Non-pigmented ciliary epithelial cell (primary cell): ENCODE measurements at places on chromosomes 12 and 14.
A peak's percentile ranks its signal among the peaks of the same experiment; 100 is the strongest.

DNA sequence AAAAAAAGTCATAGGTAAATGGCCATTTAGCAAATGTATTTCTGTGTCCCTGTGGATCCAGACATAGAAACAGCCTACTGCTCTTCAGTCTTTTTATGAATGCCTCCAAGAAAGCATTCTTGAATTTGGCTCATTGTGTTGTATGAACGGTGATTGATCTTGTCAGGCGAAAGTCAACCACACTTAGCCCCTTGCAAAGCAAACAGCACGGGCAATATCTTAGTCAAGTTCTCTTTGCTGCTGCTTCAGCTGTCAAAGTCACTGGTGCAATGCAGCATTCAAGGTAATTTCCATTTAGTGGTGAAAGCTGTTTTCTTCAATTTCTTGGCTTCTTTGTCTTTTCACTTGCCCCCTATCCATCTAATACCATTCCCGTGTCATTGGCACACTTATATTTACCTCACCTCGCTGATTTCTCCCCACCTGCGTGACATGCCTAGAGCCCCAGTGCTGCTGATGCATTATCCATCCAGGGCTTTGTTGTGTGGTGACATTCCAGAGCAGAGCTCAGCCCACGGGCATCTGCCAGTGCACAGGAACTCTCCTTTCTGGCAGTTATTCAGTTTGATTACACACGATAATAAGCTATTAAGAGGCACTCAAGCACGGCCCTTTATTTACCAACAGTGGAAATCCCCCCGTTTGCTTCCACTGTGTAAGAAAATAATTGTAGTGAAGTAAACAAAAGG lies 362.3 kb upstream of the NOVA1 start:
- DNase-seq: no peak

DNA sequence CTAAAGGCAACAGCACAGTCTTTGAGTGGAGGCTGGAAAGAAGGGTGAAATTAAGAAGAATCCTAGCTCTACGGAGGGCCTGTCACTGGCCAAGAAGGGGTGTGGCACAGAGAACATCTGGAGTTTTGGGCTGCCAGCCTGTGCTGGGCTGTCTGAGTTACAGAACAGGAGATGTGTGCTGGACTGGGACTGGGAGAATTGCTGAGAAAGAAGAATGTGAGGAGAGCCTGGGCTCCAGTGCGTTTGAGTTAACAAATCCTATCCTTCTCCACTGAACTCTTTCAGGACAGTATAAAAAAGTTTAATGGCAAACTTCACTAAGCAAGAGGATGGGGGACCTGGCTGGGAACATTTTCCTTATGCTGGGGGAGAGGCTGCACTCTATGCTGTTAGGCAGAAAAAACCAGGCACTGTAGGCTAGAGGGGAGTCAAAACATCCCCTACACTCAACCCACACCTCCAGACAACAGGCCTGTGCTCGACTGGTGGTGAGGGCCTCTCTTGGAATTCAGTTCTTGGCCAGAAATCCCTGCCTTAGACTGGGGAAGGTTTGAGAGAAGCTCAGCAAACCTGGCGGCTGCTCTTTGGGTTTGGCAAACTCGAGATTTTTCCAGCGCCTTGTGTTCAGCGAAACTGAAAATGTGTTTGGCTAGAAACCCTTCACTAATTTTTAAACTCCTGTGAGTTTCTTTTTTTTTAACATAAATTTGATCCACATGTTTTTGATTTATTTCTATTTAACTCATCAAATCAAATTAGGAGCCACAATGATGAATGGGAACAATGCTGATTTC lies 217.3 kb downstream of the MON2 start:
- no peak for DNase-seq

GRCh38 chr14:95237121-95237957 lies 80.0 kb upstream of the DICER1 start:
- DNase-seq: no peak

DNA sequence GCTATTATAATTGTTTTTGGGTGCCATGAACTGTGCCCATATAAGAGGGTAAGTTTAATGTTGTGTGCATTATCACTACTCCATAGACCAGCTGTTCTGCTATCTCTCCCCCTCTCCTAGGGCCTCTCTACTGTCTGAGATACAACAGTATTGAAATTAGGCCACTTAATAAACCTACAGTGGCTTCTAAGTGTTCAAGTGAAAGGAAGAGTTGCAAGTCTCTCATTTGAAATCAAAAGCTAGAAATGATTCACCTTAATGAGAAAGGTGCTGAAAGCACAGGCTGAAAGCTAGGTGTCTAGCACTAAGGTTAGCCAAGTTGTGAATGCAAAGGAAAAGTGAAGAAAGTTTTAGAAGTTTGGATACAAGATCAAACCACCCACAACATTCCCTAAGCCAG lies 168.0 kb downstream of the SLC16A7 start:
- no peak for DNase-seq

DNA sequence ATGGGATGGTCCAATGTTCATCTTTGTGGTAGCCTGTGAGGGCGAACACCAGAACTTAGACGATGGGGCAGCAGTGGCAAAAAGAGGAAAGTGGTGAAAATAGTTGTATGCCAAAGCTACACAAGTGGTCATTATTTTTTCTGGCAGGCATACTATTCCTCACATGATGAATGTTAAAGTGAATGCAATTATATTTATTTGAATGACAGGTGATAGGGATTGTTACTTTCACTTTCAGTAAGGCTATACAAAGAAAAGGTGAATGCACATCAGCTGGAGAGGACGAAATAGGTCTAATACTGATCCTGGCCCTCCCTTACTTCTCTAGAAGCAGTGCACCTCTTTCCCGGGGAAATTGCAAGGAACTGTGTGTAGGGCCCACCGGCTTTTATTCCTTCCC lies 470.1 kb downstream of the TMTC2 start:
- no peak for DNase-seq

- no peak for DNase-seq
Measured at GRCh38 chr14:78075555-78076277, 94.5 kb upstream of the NRXN3 start.

DNA sequence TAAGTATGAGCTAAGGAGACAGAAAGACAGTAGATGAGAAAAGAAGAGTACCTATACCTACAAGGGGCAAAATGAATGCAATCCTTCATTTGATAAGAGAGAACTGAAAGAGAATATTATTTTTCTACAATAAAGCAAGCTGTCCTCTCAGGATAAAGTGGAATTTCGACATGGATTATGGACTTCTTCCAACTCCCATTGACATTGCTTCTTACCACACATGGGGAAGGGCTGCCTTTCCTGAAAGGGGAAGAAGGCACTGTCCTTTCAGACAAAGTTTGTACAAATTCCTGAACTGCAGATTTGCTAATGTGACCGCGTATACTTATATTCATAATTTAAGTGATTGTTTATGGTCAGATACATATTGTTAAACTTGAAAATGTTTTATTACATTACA lies 4.3 kb upstream of the HEBP1 start:
- no peak for DNase-seq

DNA sequence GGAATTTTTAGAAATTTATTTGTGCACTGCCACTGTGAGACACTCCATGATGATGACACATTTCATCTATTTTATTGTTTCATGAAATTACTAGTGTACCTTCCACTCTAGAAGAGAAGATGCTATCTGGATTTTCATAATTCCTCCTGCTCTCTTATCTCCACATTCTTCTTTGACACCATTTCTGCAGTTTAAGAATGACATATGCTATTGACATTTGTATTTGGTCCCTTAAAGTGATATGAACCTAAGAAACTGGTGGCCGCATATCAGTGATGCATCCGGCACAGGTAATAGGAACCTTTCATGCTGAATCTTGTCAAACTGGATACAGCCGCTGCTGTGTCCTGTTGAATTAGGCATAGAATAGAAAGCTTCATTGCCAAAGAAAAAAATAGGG lies 696.3 kb downstream of the TMEM121 start:
- DNase-seq: no peak

DNA sequence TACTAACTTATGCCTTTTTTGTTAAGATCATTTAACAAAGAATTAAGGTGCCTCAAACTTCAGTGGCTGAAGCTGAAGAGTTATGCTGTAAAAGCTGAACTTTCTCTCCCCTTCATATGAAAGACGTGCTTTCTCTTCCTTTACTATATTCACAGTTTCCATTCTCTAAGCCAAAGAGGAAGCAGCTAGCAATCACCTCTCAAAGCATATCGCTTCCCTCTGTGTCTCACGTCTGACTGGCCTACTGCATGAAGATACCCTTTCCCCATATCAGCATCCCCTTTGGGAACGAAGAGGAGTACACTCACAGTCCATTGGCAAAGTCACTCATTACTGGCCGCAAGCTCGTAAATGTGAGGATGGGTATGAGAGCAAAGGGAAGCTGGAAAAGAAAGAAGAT lies 34.9 kb downstream of the SLC11A2 start:
- no peak for DNase-seq

DNA sequence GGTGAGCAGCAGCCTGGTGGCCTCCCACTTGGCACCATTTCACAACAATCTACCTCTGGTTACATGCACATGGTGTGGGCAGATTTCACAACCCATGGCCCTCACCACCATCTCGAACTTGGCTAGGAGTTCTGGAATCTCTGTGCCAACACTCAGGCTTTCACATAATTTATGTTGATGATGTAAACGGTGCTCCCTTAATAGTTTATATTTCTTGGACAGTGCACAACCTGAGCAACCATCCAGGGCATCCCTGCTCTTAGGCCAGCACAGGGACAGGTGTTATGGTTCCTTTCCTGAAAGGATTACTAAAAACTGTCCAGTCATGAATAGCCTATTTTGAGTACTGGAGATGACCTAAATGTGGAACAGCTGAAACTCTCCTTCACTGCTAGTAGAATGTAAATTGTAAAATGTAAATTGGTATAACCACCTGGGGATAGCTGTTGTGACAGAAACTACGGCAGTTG lies 28.6 kb downstream of the ABCB9 start:
- no peak for DNase-seq

- DNase-seq: peak; percentile 89
Measured at GRCh38 chr14:29236848-29237247, 470.3 kb downstream of the FOXG1 start.

DNA sequence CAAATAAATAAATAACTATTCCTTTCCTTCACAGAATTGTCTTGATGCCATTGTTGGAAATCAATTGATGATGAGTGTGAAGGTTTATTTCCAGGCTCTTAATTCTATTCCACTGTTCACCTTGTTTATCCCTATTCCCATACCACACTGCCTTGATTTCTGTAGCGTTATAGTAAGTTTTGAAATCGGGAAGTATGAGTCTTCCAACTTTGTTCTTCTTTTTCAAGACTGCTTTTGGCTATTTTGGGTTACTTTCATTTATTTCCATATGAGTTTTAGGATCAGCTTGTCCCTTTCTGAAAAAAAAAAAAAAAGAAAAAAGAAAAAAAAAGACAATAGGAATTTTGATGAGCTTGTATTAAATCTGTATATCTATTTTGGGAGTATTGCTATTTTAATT lies 9.3 kb upstream of the CDK2AP1 start:
- DNase-seq: no peak

GRCh38 chr12:42552822-42553221 lies 36.7 kb downstream of the PRICKLE1 start:
- DNase-seq: no peak

- DNase-seq: peak; percentile 24
Measured at GRCh38 chr12:59182191-59182590, 261.9 kb upstream of the LRIG3 start.

DNA sequence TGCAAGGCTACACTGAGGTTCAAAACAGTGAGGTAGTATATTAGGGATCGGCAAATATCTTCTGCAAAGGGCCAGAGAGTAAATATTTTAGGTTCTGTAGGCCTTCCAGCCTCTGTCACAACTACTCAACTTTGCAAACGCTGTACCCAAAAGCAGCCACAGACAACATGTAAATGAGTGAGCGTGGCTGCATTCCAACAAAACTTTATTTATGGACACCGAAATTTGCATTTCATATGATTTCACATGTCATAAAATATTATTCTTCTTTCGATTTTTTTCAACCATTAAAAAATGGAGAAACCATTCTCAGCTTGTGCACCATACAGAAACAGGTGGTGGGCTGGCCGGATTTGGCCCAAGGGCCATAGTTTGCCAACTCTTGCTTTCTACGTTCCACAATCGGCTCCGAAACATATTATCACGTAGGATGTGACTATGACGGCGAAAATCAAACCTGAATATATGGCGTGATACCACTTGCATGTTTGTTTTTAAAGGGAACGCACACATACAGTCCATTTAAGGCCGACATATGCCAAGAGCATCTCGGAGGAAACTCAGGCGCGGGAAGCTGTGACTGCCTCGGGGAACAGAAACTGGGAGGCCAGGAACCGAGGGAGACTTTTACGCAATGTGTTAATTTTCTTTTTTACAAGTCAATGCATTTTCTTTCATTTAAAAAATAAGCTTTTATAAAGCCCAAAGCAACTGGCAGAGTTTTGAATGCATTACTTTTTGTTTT lies 7.1 kb downstream of the NCOR2 start:
- DNase-seq: no peak

- DNase-seq: no peak
Measured at GRCh38 chr12:6223545-6223944, 23.3 kb downstream of the CD9 start.

DNA sequence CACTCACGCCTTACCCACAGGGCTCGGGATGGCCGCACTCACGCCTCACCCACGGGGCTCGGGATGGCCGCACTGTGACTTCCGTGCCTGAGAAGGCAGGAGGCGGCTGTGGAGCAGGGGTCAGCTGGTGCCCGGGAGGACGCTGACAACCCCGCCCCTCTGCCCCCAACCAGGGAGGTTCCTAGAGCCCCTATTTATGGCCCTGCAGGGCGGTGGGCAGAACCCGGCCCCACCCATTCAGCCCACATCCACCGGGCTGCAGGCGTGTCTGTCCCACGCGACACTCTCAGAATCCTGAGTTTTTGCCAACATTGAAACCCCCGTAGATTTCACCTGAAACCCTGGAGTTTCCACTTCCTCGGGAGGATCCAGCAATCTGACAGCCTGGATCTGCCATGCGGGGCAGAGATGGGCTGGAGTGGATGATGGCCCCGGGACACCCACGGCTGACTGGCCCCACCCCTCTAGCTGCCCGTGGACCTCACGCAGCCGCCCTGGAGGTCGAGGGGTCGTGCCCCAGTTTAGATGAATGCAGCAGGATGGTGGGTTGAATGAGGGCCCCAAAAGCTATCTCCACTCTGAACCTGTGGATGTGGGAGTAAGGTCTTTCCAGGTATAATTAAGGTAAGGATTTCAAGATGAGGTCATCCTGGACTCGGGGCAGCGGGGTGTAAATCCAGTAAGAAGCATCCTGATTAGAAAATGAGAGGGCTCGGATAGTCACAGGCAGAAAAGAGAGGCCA lies 20.4 kb downstream of the GALNT9 start:
- no peak for DNase-seq

DNA sequence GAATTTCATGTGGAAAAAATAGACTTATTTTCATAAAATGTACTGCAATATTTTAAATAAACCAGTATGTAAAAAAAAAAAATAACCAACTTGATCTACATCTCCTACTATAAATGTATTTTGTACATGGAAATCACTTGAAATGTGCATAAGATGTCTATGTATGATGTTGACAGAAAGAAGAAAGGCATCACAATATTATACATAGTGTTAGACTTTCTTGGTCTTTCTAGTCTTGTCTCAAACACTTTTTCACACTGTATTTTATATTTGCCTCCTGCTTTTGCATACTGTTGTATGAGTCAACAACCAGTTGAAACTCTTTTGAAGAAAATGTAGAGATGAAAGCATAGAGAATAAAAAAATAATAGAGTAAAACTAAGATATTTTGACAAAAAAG lies 352.4 kb upstream of the MGAT4C start:
- no peak for DNase-seq
